T-helper 2 cell (primary cell): ENCODE measurements at places on chromosomes 3 and 15.

GRCh38 chr3:133977568-133977967 is 52.2 kb downstream of the SLCO2A1 start:
- DNase-seq: no peak

DNA sequence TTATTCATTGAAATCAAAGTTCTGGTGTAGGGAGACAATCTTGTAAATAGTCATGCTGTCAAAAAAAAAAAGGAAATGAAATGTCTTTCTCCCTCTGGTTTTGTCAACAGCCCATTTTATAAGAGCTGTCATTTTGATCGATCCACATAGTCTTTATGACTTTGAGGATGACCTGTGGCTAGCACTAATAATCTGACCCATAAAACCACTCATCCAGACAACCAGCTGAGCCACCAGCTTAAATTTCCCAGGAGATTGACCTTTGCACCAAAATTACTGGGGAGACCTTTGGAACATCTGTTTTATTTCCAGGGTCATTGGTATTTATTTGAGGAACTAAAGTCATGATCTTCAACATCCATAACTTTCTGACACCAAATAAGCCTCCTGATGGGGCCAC is 98.5 kb upstream of the MME start:
- no peak for DNase-seq

DNA sequence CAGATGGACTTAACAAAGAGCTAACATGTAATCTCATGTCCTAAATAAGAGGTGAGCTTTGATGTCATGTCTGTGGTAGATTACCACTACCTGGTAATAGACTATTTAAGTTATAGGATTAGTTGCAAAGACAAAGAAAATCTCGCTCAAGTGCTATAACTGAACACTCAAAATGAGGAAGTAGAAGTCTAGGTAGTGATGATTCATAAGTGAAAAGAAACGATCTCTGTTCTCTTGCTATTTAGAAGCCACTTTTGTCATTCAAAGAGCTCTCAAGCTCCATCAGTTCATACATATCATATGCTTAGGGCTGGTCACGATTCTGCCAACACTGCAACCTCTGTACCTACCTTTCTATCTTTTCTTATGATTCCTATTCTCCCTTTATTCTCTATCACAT is 110.9 kb downstream of the EDEM1 start:
- peak; percentile 32 for DNase-seq

DNA sequence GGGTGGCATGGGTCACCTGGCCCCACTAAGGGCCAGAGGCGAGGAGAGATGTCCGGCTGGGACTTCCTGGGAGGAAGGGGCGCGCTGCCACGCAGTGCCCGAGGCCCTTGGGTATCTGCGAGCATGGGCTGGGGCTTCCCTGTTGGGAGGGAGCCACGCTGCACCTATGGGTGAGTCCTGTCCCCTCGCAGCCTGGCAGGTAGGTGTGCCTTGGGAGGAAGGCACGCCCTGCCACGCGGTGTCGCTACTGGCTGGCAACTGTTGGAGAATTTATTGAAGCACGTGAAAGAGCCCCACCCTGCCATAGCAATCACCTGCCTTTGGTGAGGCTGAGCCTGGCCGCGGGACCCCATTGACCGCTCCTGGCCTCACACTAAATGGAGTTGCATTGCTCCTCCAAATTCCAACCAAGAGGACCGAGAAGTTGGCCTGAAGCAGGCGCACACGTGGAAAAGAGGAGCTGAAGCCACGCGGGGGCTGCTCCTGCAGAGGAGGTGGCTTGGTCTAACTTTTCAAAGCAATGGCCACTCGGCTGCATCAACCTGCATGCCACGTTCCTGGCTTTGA is 134.2 kb downstream of the TJP1 start:
- no peak for DNase-seq

DNA sequence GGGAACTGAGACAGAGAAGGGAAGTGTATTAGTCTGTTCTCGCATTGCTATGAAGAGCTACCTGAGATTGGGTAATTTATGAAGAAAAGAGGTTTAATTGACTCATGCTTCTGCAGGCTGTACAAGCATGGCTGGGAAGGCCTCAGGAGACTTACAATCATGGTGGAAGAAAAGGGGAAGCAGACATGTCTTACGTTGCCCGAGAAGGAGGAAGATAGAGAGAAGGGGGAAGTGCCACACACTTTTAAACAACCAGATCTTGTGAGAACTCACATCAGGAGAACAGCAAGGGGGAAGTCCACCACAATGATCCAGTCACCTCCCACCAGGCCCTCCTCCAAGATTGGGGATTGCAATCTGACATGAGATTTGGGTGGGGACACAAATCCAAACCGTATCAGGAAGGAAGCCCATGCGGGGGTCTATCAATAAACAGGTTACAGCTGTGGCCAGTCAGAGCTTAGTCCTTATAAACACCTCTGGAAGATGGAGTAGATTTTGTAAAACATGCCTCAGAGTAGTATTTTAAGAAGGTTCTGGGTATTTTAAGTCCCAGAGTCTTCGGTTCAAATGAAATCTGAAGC is 153.9 kb downstream of the GHSR start:
- no peak for DNase-seq

GRCh38 chr15:68725736-68726135 is 95.0 kb downstream of the ANP32A start:
- no peak for DNase-seq

- no peak for DNase-seq
Observed at GRCh38 chr3:62968128-62968527, 92.9 kb upstream of the CADPS start.

DNA sequence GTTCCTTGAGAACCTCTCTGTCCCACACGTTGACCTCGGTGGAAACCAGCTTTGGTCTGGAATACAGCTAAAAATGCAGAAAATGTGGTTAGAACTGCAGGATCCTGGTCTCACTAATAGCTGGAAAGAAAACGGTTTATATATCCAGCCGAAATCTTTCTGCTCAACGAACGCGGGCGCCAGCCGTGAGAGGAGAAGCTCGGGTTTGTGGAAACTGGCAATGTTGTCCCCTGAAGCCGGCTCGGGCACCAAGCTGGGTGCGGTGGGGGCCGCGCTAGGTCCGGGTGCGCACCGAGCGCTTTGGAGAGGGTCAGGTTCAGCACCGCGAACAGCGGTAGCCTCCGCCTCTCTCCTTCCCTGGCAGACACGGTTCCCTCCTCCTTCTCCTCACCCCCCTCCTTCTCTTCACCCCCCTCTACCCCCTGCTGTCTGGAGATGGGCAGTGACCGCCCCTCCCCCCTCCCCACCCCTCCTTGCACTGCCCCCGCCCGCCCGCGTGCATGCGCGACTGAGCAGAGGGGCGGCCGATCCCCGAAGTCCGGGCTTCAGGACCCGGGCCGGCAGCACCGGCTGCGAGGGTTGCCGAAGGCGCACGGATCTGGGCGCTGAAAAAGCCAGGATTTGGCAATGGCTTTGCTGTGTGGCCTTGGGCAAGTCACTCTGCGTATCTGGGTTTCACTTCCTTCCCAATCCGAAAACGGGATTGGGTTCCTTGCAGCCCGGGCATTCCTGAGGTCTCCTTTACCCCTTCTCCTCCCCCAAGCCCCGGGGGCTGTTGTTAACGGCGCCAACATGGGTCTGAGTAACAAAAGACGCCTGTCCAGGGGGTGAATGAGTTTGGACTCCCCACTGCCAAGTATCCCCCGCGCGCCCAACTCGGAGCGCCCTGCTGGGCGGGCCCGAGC is at the start of gene SKOR1:
Gene SKOR1 (plus strand): TSS at position 534 of the 905 bp plus-strand sequence. CDS start 94 bp downstream, at position 628.
- no peak for DNase-seq

GRCh38 chr15:62404194-62404985 is 239.3 kb upstream of the C2CD4B start:
- DNase-seq: no peak

DNA sequence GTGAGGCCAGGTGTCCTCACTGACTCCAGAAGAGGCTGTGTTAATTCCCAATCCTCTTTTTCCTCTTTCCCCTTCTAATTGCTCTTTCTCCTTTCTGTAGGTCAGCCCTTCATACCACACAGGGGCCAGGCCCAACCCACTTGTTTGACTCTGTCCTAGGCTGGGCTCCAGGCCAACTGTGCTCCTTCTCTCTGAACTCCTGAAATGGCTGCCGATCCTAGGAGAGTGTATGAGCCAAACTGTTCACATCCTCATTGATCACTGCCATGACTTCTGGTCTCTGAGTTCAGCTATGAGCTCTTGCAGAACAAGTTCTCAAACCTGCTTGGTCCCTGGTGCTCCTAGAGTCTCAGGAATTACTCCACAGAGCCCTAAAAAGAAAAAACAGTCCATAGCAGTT is 145.1 kb downstream of the VGLL4 start:
- DNase-seq: no peak

DNA sequence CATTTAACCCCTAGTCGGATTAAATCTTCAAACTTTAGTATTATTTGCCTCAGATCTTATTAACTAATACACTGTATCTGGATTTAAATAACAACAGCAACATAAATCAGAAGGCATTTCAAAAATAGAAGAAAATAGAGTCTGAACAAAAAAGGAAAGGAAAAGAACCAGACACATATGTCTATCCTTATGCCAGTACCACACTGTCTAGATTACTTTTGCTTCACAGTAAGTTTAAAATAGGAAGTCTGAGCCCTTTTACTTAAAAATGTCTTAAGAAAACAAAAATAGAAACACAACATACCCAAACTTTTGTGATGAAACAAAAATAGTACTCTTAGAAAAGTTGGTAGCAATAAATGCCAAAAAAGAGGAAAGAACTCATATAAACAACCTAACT is 1615.8 kb downstream of the SI start:
- DNase-seq: no peak

GRCh38 chr3:100927775-100928174 is 65.4 kb downstream of the ABI3BP start:
- no peak for DNase-seq

GRCh38 chr15:80214910-80215309 is 37.1 kb downstream of the CTXND1 start:
- no peak for DNase-seq

GRCh38 chr3:48470286-48470685 is 23.7 kb downstream of the ATRIP start:
- no peak for DNase-seq

DNA sequence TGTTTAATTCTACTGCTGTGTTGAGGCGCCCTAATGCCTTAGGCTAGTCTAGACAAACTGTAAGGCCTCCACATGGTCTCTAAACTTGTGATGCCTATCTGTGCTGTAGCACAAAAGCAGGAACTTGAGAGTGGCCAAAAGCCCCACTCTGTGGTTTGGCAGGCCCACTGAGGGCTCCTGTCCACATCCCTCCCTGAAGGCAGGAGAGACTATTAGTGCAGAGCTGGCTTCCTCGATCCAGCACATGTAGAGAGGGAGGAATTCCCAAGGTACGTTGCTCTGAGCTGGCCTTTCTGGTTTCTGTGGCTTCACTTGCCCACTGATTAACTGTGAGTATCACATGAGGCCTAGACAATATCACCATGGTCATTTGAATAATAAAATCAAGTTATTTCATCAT is 90.6 kb downstream of the POLR2M start:
- DNase-seq: no peak

GRCh38 chr3:23115171-23115877 is 87.8 kb upstream of the UBE2E2 start:
- DNase-seq: no peak

- no peak for DNase-seq
Observed at GRCh38 chr3:42535981-42536784, 33.7 kb downstream of the VIPR1 start.

DNA sequence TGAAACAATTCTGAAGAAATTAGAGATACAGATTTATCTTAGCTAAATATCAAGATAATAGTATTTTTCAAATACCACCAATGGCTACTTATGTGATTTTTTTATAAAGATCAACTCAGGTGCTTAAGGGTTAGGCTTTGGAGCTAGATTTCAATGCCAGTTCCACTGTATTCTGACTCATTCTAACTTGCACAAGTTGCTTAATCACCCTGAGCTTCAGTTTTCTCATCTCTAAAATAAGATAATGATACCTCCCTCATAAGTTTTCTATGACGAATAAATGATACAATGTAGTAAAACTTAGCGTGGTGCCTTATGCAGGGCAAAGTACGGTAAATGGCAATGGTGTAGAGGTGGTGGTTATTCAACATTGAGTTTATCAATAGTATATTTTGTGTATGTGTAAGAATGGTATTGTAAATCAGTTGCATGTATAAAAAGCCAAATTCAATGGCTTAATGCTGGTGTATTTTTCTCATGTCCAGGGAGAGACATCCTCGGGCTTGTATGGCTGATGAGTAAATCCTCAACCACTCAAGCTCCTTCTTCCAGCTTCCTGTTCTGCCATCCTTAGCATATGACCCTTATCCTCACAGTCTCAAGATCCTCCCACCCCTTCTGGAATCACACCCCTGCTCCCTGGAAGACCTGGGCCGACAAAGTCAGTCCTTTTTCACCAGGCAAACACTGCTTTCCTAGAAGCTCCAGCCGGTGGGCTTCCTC is 505.9 kb upstream of the CFAP20DC start:
- no peak for DNase-seq

- no peak for DNase-seq
Observed at GRCh38 chr15:86526938-86527690, 447.4 kb downstream of the AGBL1 start.

- no peak for DNase-seq
Observed at GRCh38 chr3:156642750-156643728, 31.4 kb upstream of the TIPARP start.

GRCh38 chr15:77864211-77865105 is 213.1 kb downstream of the TBC1D2B start:
- no peak for DNase-seq

DNA sequence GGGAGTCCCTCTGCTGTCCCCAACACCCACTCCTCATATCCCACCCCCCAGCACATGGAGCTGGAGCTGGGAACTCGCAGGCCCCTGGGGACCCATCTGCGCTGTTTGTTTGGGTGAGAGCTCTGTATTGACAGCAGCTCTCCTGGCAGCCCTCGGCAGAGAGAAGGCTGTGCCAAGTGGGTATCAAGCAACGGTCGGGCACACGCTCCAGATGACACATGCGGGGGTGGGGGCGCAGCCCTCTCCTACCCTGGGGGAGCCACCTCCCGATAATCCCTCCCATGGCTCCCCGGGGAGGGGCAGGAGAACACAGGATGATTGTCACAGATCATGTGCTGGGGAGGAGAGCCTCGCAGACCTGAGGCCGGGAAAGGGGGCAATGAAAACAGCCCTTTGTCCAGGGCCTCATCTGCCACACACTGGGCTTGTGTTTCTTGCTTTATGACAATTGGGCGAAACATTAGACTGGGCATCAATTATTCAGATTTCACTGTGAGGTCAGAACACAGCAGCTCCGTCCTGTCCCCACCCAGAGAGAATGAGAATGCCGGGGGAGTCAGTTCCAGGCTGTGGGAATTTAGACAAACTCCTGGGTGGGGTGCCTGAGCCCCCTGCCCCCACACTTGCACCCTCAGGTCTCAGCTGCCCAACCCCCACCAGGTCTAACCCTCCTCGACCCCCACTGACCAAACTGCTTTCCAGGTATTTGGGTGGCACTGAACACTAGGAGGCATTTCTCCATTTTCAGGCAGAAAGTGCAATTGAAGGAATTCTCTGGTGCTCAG is 46.4 kb upstream of the KLF13 start:
- no peak for DNase-seq
